ENCODE measurements at places on chromosomes 6 and 20.

DNA sequence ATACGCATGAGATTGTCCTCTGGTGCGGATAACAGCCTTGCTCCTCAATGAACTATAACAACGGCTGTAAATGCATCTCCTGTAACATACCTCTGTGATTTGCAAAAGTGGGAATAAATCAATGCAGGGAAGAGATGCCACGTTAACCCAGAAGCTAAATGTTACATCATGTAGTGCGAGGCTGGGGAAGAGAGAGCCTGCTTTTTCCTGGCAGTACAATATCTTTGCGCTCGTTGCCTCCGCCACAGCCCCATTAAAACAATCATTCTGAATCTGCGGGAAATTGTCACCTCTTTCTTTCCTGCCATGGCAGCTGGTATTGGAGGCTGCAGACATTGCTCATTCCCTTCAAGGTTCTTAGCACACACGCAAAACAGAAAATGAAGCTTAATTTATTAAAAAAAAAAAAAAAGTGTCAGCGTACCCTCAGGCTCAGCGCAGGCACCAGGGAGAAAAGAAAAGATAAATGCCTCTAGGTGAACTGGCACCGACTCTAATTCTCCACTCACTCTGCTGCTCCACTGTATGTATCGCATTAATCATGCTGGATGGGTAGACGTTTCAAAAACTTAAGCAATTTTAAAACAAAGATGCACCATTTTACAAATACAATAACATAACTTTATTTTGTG is 70.2 kb upstream of the TFB1M start:
- DNase-seq = no peak

DNA sequence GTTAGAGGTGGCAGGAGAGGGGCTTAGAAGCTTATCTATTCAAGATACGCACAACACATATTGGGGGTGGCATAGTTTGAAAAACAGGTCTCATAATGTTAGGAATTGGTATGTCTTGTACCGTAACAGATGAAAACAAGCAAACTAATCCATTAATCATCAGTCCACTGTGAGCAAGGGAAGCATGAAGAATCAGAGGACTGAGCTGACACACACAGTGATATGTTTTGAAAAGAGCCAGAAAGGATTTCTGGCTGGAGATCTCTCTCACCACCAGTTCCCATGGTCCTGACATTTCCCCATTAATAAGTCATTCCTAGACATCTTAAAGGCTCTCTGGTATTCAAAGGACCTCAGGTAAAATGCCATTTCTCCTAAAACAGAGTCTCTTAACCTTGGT is 158.8 kb upstream of the PHACTR1 start:
- DNase-seq = no peak

DNA sequence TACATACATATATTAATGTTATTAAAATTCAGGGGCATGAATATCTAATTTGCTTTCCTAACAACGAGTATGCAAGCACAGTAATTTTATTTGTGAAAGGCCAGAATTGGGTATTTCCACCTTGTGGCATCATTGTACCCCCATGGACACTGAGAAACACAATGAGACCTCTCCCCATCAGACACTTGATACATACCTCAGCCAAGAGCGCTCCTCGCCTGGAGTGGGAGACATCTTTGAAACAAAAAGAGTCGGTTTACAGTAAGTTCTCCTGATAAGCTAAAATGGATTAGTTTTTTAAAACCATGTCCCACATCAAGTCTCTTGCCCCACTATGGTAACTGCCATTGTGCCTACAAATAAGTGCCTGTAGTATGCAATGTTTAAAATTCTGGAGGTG is 2.1 kb downstream of the CNR1 start:
- no peak for DNase-seq

DNA sequence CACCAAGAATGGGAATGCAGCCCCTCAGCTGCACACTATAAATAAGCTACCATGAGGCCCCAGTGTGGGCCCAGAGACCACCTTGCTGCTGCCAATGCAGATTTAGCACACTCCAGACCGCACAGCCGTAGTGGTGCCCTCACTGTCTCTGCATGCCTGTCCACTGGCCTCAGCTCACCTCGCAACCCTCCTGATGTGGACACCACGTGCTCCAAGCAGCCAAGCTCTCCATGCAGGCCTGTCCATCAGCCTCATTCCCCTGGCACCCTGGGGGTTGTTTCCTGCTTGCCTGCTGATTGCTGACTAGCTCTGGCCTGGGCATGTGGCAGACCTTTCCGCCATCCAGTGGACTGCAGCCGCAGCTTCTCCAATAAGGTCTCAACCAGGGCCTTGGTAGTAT is 36.2 kb downstream of the ZBTB9 start:
- DNase-seq = no peak

DNA sequence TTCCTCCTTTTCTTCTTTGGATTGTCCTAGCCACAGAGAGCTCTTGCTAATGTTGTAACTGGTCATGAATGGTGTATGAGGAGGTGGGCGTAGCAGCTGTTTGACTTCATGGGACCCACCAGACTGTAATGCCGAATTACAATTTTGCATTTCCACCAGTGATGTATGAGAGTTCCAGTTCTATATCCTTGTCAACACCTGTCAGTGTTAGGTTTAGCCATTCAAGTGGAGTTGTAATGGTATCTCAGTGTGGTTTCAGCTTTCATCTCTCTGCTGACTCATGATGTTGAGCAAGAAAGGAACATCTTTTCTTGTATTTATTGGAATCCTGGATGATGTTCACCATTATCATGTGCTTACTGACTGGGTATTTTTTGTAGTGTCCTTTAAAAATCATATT is 5.1 kb downstream of the IGF2R start:
- no peak for DNase-seq

- no peak for DNase-seq
These were observed 407.3 kb upstream of the FLRT3 start for GRCh38 chr20:14744723-14745122.

GRCh38 chr6:134425513-134425912 is 107.6 kb upstream of the SGK1 start:
- no peak for DNase-seq

GRCh38 chr6:73579851-73580246 is 59.0 kb upstream of the EEF1A1 start:
- DNase-seq = no peak

GRCh38 chr6:111530667-111531066 is 47.6 kb upstream of the REV3L start:
- no peak for DNase-seq

DNA sequence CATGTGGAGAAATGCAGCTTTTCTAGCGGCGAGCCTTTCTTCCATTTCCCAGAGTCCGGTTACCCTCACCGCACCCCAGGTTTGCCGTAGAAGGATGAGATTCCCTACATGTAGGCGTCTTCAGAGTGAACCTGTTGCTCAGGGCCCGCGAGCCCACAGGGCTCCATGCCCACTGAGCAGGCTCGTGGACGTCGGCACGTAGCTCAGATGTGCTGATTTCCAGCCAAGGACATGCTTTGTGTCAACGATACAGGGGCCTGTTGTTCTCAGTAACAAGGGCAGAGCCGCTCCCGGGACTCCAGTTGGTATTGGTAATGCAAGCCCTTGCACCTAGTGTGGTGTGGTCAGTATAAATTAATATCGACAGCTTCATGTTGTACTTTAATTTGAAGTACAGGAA is 159.6 kb downstream of the MTHFD1L start:
- DNase-seq = no peak

GRCh38 chr6:137820952-137821351 is 46.1 kb upstream of the TNFAIP3 start:
- no peak for DNase-seq

DNA sequence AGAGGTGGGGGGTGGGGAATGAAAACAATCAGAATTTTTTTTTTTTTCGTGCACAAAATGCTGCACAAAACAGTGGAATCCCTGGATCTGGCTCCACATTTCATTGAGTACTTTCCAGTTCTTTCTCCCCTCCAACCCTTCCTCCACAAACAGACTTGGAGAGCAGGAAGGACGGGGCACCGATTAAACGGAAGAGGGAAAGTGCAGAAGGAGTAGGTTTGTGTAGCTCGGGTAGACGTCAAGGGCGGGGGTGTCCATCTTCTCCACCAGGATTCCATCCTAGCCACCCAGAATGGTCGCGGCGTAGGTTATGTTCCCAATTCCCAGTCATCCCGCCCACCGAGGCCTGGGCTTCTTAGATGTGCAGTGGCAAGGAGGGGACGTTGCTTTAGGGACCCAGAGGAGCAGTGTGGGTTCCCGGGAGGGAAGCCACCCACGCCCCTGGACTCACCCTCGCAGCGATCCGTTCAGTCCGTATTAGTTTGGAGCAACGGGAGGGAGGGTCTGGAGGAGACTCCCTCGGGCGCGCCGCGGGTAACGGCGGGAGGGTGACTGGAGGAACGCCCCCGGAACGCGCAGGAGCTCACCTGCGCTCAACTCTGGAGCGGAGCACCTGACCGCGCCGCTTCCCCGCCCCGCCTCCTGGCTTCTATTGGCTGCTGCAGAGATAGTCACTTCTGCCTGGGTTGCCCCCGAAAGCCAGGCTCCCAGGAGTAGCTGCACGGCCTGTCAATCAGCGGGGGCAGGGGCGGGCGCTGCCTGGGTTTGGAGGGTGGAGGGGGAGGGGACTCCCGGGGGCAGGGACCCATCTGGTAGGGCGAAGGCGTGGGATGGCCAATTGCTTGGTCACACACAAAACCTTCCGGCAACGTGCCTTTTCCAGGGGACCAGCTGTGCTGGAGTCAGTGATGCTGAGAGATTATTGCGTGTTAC is at the start of gene ENPP5:
Gene ENPP5 (minus strand): TSS at position 624 of the 933 bp plus-strand sequence. CDS start 2,718 bp downstream, outside the sequence.
- peak; percentile 58 for DNase-seq

DNA sequence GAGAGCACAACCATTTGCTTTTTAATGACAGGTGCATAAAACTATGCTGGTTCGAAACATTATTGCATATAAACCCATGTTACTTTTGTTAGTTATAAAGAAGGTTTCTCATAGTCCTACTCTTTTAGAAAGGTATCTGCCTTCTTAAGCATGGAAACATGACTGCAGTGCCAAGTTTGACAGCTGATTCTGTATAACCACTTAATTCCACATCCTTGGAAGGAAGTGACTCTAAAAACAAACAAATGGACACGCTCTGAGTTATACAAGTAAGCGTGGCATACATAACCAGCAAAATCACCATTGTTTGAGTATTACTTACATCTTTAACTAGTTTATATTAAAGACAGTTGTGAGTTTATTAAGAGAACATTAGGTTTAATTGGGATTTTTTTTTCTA is 125.0 kb upstream of the HDGFL1 start:
- DNase-seq = no peak

DNA sequence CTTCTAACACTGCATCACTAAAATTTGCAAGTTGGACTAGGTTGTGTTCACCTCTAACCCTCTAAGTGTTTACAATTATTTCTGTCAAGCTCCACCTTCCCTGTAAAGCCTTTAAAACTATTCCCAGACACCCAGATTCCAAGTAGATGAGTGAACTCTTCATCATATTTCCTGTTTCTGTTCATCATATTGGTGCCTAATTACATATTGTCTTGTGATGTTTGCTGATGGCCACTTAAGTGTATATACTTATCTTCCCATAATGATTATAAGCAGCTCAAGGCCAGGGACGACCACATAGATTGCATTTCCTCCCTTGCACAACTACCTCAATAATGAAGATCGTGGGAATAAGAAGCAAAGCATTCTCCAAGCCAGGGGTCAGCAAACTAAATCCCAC is 16.8 kb downstream of the TNFRSF21 start:
- no peak for DNase-seq

GRCh38 chr6:64259372-64259771 is 623.8 kb downstream of the PHF3 start:
- no peak for DNase-seq

GRCh38 chr20:17910828-17911294 is 57.7 kb downstream of the SNX5 start:
- DNase-seq = no peak

GRCh38 chr6:124535746-124536145 is 426.5 kb upstream of the RNF217 start:
- no peak for DNase-seq

DNA sequence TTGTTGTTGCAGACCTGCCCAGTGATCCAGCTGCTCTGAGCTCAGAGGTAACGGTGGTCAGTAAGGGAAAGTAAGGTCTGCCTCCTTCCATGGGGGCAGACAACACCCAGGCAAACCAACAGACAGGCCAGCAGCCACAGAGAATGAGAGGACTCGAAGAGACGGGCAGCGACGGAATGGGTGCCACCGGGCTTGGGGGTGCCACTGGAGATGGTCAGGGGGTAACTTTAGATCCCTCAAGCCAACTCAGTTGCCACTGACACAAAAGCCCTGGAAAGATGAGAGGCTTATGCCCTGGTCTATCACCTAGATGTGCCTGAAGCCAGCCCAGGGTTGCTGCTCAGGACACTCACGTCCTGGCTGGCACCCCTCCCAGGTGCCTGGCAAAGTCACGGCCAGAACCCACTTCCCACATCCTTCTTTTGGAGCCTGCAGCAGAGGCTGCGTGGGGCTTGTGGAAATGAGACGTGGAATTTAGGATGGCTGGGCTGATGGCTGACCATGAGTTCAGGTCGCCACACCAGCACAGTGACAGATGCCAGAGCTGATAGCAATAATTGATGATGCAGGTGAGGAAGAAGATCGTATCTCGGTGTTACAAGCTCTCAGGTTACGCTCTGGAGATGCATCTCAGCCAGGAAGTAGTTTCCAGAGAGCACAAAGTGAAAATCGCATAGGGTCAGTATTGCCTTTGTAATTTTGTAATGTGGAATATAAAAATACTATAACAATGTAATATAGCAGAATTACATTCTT is 209.1 kb downstream of the SYNDIG1 start:
- no peak for DNase-seq

- no peak for DNase-seq
These were observed 4.7 kb upstream of the SPAG4 start for GRCh38 chr20:35610833-35611427.

DNA sequence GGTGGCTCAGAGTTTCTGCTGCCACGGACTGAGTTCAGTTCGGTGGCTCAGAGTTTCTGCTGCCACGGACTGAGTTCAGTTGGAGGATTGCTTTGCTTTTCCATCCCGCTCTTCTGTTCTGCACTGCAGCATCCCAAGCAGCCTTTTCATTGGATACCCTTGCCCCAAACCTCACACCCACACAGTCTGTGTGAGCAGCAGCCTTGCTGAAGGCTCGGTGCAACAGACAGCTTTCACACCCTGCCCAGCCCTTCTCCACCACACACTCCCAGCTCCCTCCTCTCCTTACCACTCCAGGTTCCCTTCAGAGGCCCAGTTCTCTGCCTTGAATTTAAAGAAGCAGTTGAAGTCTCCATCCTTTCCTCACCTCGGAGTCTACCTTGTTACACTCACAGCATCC is 52.5 kb upstream of the CHD6 start:
- no peak for DNase-seq

GRCh38 chr6:113067612-113068275 is 720.6 kb downstream of the RFPL4B start:
- no peak for DNase-seq

- DNase-seq = no peak
These were observed 93.8 kb upstream of the CD93 start for GRCh38 chr20:23179766-23180403.

GRCh38 chr6:34243901-34244884 is 4.6 kb downstream of the SMIM29 start:
- DNase-seq = peak; percentile 66

DNA sequence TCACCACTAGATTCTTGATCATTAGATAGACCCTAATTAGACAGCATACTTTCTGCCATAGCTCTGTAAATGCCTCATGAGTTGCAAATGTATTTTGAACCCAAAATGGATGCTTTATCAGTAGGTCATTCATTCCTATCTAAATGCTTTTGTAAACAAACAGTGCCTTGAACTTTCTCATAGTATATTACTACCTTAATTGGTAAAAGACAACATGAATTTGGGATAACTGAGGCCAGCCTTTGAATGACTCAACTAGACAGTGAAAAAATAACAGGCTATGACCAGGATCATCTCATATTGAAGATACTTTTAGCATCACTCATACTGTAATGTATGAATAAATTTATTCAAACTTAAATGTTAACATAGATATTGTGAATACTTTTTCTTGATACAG is 37.0 kb upstream of the PRL start:
- no peak for DNase-seq

All from activated T-cell treated with anti-CD3 and anti-CD28 coated beads for 24 hours (primary cell).